ENCODE measurements at places on chromosomes 3 and 15.

DNA sequence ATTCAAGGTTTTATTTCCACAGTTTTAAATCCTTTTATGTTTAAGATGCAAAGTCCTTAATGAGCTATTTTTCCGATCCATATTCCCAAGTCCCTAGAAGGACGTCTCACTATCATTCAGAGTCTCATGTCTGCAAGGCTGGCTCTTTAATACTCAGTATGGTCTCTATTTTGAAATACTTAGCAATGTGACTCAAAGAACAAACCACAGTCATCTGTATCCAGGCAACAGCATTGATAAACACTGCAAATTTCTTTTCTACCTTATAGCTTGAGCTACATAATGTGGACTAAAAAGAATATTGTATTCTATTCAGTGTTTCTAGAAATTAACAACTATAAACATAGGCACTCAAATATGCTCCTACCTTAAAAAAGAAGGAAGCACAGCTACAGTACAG lies 588.3 kb upstream of the NAALADL2 start:
- no peak for DNase-seq

DNA sequence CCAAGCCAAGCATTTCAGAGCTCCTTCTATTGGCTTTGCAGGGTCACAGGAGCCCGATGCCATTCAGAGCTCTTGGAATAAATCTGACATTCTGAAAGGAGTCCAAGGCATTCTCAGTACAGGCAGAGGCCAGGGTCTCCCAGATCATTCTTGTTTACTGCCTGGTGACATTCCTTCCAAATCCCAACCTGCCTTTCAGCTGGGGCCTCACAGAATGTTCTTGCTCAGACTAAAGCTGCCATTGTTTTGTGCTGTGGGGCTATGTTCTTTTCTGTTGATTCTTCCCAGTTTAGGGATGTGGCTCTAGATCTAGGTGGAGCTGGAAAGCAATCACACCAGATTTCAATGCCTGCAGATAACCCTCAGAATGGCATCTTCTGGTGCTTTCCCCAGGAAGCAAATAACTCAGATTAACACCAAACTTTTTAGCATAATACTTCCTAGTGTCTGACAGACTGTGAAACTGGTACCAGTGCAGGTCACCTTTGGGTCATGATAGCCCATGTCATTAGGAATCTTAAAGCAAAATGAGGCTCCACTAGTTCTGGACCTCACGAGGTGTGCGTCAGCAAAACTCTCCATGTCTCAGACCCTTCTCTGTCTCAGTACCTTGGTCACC lies 166.9 kb downstream of the CHST2 start:
- no peak for DNase-seq

DNA sequence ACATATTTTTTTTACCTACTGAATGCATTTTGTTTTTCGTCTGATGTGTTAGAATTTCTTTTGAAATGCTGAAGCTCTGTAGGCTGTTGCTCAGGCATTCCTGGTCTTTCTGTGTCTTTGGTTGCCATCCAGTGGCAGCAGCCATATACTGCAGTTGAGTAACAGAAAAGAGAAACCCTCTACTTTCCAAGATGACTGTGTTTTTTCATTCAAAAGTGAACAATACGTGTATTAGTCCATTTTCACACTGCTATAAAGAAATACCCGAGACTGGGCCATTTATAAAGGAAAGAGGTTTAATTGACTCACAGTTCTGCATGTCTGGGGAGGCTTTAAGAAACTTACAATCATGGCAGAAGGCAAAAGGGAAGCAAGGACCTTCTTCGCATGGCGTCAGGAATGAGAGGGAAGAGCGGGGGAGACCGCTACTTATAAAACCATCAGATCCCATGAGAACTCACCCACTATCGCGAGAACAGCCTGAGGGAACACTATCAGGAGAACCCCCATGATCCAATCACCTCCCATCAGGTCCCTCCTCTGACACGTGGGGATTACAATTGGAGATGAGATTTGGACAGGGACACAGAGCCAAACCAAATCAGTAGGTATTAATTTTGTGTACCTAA lies 4.7 kb upstream of the GOLGA8B start:
- DNase-seq = no peak

- no peak for DNase-seq
Observed at GRCh38 chr15:70795311-70795665, 31.9 kb upstream of the UACA start.

DNA sequence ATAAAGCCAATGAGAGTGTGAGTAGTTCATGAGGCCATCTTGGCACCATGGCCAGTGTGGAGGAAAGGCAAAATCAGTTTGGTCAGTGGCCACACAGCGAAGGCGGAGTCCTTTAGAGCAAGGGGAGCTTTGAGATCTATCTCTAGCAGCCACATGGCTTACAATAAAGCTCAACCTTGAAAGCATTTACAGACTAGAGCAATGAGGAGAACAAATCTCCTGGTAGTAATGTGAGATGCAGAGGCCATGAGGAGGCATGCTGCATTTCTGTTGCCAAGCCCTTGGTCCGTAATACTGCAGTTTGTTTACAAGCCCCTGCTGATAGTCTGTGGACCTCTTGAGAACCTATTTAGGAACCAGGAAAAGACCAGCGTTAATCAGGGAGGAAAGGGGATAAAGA lies 381.5 kb upstream of the C2CD4B start:
- DNase-seq = no peak

DNA sequence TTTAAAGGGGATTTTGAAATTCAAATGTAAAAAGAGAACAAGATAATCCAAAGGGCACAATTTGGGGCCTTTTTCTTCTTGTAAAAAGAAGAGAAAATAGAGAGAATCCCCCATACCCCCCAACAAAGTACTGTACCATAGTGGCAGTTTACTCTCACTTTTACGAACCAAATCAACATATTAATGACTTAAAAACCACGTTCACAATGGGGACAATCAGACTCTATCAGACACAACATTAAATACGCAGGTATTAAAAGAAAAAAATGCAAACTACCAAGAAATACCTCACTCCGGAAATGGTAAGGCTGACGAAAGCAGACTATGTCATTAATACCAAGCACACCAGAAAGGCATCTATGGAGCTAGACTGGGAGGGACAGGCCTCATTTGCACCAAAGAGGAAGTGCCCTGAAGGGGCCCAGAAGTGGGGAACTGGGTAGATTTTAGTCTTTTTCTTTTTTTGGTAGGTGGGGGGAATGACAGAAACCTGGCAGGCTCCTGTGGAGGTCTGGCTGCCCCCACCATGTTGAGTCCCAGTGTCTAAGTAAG lies 134.3 kb downstream of the TIGIT start:
- no peak for DNase-seq

DNA sequence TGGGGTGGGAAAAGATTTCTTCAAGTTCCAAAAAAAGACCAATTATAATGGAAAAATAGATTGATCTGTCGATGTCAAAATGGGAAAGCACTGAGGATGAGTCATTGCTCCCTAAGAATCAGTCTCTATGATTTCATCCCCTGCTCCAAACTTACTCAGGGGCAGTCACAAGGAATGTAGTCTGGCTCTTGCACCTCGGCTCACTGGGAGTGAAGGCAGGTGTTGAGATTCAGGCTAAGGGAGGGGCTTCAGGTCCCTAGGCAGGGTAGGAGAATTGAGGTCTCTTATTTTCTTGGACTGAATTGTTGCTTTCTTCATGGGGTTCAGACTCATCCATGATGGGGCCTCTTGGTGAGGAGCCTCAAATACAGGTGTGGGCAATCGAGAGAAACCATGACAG lies 14.2 kb downstream of the ESYT3 start:
- DNase-seq = no peak

- no peak for DNase-seq
Observed at GRCh38 chr3:187085021-187085666, 54.2 kb downstream of the RPL39L start.

DNA sequence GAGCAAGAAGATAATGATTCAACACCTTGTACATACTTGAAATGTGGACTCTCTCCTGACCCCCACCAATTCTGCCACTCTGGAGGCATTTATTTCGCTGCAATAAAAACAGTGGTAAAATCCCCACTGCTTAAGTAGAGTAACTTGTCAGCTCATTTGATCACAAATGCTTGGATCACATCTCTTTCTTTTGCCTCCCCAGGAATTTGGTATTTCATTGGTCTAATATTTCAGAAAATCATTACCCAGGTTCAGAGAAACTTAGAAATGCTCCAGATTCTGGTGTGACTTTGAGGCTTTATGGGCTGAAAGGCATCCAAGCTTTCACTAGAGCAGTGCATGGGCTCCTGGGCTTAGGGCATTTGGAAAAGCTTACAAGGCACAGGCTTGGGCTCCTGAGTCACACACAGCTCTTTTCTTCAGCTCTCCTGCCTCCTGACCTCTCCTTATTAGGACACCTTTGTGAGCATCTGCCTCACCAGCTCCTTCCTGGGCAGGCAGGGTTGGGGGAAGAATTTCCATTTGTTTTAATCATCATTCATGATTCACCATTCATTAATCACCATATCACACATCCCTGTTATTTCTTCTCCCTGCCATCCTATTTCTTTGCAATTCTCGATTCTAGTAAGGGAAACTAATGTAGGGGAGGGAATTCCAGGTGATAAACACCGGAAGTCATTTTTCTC lies 22.5 kb downstream of the CDCP1 start:
- DNase-seq = no peak

DNA sequence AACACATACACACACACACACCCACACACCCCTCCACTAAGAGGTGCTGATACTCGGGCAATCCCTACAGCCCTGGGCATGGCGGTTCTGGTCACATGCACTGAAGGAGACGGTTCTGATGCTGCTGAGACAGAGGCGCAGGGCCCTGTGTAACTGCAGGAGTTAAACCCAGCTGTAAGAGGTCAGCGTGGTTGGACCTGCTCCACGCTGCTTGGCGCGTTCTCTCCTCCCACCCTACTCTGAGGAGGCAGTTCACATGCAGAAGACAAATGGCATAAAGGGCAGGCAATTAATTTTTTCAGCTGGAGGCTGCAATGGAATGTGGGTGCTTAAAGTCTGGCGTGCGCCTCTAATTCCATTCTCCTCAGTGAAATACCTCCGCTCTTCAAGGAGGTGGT lies 35.2 kb downstream of the GRK7 start:
- no peak for DNase-seq

- no peak for DNase-seq
Observed at GRCh38 chr15:80585544-80586018, 109.5 kb upstream of the ABHD17C start.

GRCh38 chr3:147431751-147432150 lies 22.6 kb downstream of the ZIC1 start:
- DNase-seq = no peak

DNA sequence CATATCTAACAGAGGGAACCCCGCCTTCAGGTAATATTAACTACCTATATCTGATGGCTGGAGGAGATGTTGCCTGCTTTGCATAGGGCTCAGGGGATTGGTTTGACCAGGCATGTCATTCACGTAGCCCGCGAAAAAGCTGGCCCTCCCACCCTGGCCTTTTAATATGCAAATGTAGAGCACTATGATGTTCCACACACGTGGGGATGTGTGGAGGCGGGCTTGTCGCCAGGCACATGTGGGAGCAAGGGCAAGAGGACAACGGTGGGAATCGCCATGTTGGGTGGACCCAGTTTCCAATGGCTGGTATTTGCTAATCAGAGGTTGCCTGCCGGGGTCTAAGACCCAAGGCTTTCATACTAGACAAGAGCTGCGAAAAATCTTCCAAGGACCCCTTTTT lies 469.8 kb downstream of the ZPLD1 start:
- no peak for DNase-seq

DNA sequence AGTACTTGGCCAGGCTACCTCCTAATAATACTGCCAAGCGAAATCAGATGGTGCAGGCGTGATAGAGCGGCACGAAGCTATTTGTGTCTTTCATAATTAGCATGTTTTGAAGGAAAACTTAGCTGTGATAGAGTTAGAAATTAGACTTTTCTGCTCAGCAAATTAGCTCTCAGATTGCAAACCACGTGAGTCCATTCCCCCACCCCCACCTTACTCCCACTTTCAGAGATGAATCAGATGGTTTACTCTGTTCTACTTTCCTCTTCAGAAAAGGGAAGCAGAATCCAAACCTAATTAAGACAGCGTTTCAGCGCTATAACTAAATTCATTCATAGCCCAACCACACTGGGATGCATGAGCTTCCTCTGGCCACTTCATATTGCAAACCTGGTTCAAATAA lies 214.6 kb downstream of the SLCO3A1 start:
- DNase-seq = no peak

- DNase-seq = no peak
Observed at GRCh38 chr15:68606375-68606774, 27.6 kb downstream of the CORO2B start.

- no peak for DNase-seq
Observed at GRCh38 chr3:23115171-23115877, 87.8 kb upstream of the UBE2E2 start.

DNA sequence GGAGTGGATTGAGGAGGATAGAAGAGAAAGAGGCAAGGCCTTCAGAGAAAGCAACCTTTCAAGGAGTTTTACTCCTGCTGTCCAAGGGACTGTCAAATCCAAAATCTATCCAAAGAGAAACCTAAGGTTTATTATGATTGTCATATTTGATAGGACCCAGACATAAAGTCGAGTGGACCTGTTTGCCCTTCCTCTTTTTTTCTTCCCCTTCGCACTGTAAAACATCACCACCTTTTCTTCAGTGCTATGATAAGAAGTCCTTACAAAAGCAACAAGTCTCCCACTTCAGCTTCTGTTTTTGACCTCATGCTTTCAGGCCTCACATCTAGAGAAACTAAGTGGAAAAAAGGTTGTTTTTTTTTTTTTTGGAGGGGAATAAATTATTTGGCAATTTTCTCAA lies 73.0 kb downstream of the TRPC1 start:
- no peak for DNase-seq

GRCh38 chr3:100525753-100526612 lies 33.6 kb downstream of the TMEM45A start:
- no peak for DNase-seq

- no peak for DNase-seq
Observed at GRCh38 chr3:16089521-16089920, 85.0 kb upstream of the GALNT15 start.

DNA sequence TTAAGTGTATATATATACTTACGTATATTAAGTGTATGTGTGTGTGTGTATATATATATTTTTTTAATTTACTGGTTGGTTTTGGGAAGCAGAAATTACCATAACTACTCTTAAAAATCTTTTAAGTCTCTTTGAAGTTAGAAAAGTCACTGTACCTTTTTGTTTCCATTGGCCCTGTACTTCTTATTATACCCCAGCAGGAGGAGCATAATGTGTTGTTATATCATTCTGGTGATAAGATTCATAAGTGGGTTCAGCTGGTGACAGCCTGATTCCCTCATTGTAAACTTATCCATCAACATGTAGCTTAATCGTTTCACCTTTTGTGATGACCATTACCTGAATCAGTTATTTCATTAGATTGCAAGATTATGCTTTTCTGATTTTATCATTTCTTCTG lies 30.8 kb downstream of the MLH1 start:
- no peak for DNase-seq

Data from T-helper 22 cell (primary cell).